NCI-H69 (cell line): ENCODE measurements at places on chromosomes 1 and 21.

DNA sequence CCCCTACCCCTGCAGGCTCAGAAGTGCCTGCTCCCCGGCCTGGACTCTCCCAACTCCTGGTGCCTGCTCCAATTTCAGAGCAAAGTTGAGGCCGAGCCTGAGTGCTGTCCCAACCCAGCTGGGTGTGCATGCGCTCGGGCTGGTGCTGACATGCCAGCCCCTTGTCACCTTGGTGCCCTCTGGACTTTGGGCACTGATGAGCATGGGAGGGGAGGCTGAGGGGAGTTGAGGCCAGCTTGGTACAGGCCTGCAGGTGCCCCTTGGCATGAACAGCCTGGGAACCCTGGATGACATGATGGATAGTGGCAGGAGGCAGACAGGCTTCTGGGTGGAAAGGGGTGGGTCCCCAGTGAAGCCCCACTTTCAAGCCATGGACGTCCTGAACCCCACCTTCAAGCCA, 366.1 kb upstream of the NEGR1 start:
- DNase-seq: no peak

GRCh38 chr1:197868751-197869489, 33.5 kb upstream of the C1orf53 start:
- DNase-seq: peak; percentile 87

- peak; percentile 90 for DNase-seq
These were observed 21.3 kb downstream of the RRP1 start for GRCh38 chr21:43810505-43811261.

DNA sequence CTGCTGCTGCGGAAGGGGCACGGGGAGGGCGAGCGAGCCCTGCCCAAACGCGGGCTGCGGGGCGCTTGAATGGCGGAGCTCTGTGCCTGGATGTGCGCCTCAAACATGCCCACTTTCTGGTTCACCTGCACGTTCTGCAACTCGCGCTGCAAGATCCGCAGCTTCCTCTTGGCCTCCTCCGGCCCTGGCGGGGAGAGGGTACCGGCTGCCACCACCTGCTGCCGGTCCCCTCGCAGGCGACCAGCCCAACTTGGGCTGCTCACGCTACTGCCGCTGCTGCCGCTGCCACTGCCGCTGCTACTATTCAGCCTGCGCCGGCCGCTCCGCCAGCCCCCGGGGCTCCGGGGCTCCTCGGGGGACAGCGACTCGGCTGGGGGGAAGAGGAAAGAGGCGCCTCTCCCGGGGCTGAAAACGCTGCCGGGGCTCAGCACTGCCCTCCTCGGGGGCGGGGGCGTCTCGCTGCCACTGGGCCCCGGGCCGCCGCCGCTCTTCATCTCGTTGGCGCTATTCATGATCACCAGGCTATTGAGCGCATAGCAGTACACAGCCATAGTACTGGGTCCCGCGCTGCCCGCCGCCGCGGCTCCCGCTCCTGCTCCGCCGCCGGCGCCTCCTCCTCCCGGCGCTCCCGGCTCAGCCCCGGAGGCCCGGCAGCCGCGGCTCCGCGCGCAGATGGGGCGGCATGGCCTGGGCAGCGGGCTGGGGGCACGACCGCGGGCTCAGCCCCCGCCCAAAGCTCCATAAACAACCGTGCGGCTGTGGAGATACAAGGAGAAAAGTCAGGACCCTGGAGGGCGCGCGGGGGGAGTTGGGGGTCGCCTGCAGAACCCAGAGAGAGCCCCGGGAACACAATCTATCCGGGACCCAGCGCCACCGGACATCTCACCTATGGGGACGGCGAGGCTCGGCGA, 1.9 kb downstream of the ITPKB start:
- DNase-seq: peak; percentile 68

- DNase-seq: peak; percentile 99
These were observed 53.2 kb upstream of the LYST start for GRCh38 chr1:235919833-235920441.

DNA sequence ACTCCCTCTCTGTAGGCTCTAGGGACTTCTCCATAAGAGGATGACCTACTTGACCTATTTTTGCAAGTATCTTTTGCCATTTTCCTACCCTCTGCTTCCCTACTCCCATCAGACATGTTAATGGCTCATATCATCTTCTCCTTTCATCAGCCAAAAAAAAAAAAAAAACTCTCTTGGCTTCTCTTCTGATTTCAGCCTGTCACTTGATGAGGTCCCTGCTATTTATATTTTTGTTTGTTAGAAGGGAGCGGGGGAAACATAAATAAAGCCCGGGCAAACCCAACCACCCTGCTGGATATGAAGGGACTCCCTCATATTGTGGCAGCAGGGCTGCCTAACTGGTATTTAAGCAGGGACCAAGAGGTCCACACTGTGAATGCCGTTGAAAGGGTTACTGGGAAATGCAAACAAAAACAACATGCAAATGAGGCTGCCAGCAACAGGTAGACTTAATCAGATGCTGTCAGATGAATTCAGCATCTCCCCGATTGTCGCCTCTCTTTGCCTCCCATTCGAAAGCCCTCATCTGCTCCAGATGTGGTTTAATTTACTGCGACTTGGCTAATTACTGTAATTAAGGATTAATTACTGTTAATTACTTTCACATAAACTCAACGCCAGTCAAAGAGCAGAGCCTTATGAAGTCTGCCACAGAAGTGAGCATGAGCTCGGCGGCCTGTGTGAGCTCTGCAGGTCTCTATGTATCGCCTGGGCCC, 172.3 kb downstream of the PBX1 start:
- DNase-seq: peak; percentile 94

DNA sequence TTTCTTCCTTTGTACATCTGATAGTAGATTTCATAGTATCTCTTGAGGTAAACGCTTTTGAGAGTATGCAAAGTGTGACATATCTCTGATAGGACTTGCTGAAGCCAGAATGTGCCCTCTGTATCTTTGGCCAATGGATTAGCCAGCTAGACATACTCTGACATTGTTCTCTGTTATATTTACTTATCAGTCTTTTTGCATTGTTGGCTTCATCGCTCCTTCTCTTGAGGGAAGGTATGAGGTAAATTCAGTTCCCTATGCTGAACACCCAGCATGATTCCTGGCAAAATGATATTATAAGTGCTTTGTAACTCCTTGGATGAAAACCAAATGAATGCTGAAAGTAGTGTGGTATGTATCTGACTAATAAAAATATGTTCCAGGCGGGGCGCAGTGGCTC, 163.2 kb upstream of the CACYBP start:
- no peak for DNase-seq

GRCh38 chr1:64956733-64957441, 9.5 kb downstream of the JAK1 start:
- DNase-seq: no peak

DNA sequence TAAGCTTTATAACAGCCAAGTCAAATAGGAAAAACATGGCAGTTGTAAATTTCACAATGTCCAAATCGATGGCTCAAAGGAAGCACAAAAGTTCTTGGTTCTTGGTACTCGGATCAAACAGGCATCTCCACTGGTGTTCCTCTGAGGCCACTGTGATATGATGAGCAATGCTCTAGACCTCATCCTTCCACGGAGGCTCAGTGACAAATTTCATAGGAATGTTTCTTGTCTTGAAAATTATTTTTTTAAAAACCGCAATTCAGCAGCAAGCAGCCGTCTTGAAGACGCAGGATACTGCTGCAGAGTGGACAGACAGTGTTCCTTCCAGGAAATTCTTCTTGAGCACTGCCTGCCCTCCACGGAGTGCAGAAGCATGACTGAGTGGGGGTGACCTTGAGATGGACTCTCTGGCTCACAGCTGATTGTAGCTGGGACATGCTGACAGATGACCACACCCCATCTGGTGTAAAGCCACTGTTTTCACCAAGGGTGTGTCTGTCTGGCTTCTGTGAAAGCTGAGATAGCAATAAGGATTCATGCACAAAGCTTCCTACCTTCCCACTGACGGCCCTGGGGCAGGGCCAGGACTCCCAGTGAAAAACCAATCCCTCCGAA, 61.9 kb downstream of the TIAM1 start:
- DNase-seq: peak; percentile 14

DNA sequence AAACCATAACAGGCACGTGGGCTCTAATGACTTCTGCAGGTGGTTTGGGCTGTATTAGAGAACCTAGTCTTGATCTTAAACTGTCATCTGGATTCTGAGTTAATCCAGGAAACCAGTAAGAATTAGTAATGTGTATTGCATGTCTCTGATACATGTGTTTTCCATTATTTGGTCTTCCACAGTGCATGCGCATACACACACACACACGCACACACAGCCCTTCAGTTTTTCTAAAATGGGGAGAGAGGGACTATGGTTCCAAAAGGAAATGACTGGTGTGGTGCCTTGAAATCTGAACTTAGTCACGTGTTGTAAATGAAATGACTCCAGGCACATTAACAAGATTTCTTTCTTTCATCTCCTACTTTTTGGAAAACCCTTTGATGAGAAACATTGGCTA, 67.6 kb downstream of the OLFML2B start:
- DNase-seq: no peak

GRCh38 chr1:202197653-202198365, 4.2 kb downstream of the LGR6 start:
- no peak for DNase-seq

- no peak for DNase-seq
These were observed 18.2 kb downstream of the KIF1B start for GRCh38 chr1:10228528-10228927.

- DNase-seq: no peak
These were observed 153.0 kb downstream of the USH2A start for GRCh38 chr1:216270086-216270773.

DNA sequence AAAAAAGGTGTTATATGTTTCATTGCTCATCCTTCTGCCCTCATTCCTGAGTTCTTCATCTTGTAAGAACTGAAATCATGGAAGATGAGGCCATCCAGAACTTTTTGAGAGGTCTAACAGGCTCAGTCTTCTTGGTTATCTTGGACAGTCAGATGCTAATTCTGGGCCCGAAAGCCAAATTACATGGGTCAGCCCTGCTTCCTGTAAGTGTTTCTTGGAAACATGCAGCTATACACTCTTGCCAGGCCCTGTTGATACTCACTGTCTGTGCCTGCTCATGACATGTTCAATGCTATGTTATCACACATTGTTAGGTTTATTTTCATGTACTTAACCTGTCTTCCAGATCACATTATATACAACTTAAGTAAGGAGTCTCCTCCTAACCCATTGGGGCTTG, 542.5 kb downstream of the NUF2 start:
- DNase-seq: no peak

- no peak for DNase-seq
These were observed 134.6 kb upstream of the ADAMTS5 start for GRCh38 chr21:27101523-27101922.

DNA sequence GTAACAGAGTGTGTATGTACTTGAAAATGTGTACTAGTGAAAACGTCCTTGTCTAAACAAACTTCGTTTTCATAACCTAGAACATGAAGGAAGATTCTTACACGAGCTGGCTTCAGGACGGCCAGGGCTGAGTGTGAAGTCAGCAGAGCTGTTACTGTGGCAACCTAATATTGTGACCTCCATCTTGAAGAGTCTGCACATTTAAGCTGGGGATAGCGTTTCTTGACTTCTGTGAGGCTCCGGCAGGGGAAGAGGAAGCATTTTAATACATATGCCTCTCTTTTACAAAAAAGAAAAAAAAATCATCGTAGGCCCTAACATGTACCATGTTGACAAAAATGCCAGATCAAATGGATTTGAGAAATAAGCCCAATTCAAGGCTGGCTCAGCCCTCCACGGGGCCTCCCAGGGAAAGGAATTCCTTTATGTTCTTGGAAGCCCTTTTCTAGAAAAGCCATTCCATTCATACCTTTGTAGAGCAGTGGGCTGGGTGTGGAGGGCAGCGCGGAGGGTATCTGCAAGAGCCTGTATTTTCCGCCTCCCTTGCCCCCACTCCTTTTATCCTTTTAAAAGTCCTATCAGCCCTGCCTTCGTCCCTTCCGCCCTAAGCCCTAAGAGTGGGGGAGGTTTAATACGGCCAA, 51.1 kb downstream of the SIM2 start:
- DNase-seq: no peak

GRCh38 chr1:217078078-217078690, 355.0 kb upstream of the ESRRG start:
- DNase-seq: peak; percentile 83

- no peak for DNase-seq
These were observed 141.8 kb downstream of the DISC1 start for GRCh38 chr1:231768416-231768815.

GRCh38 chr1:89781494-89782126, 39.2 kb upstream of the LRRC8D start:
- DNase-seq: no peak

DNA sequence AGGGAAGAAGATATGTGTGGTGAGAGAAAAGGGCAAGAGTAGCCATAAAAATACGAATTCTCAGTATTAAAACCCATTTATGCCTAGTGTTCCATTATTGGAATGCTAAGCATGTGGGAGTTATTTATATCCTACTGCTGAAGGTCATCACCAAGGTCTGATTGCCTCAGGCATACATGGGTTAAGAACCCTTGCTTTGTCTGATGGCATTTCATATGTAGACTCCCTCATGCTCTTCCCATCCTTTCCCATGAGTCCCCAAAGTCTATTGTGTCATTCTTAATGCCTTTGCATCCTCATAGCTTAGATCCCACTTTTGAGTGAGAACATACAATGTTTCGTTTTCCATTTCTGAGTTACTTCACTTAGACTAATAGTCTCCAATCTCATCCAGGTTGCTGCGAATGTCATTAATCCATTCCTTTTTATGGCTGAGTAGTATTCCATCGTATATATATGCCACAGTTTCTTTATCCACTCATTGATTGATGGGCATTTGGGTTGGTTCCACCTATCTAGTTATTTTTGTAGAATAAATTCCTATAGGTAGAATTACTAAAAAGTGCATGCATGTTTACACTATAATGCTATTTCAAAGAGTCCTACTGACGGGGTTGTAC, 172.5 kb downstream of the DYRK1A start:
- DNase-seq: no peak

GRCh38 chr1:40477678-40478053, 576 bp downstream of the ZFP69 start:
- peak; percentile 41 for DNase-seq

- DNase-seq: no peak
These were observed 58.5 kb downstream of the SLC66A1 start for GRCh38 chr1:19370453-19371170.

DNA sequence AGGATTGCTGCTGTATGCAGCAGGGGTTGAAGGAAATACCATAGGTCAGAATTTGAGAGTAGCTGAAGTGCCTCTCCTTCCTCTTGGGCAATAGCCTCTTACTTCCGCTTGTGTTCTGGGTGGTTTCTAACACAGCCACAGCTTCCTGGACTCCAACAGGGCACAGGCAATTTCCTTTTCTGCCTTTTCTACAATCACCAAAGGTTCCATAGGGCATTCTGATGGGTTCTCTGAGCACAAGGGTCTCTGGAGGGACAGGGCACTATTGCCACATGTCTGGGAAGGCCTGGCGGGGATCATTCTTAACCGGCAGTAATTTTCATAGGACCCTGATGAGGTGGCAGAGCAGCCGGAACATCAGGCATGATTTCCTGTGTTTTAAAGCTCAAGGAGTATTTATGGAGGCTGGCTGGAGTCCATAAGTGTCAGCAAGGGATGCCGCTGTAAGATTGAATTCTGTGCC, 5.5 kb upstream of the AGTRAP start:
- no peak for DNase-seq
